WTC11 (cell line): ENCODE measurements at places on chromosomes 16 and 17. TPM values are rescaled to one million over a fixed set of nuclear protein-coding genes. Genes with fewer than 3 reads are reported as not detected.
A peak's percentile ranks its signal among the peaks of the same experiment; 100 is the strongest.

GRCh38 chr16:22813948-22814710, at the start of gene HS3ST2:
HS3ST2 (plus strand) TSS chr16:22814162; CDS start chr16:22814611, 449 bp downstream.
- peak; percentile 65 for DNase-seq

Gene DNAAF1
- 0.09 to 0.62 TPM (median 0.20 TPM) in 3 replicates for total RNA-seq

Gene ARHGAP27
- total RNA-seq, result 12.9 to 16.0 TPM (median 14.8 TPM) in 3 replicates

DNA sequence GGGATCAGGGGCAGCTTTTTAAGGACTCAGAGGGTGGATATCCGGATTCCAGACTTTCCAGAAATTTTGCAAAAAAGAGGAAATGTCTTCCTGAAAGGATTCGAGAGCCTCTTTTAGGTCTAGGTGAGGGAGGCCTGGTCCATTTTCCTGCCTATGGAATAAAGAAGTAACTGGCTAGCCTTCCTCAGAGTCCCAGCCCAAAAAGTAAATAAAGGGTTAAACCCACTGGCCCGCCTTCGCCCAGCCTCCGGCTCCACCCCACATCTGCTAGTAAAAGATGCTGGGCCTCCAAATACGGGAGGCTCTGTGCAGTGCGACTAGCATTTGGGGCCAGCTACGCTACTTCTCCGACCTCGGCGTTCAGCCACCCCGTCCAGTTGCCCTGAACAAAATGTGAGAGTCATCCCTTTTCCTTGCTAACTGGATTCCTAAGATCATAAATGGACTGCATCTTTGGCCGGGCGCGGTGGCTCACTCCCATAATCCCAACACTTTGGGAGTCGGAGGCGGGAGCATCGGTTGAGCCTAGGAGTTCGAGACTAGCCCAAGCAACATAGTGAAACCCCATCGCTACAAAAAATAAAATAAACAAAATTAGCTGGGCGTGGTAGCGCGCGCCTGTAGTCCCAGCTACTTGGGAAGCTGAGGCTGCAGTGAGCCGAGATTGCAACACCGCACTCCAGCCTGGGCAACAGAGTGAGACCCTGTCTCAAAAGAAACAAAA, 824 bp upstream of the MPP2 start:
- peak; percentile 66 for DNase-seq

- DNase-seq, result no peak
These were observed 60.6 kb upstream of the CMIP start for GRCh38 chr16:81384006-81384405.

Gene C17orf107
- total RNA-seq, result 8.2 to 8.7 TPM (median 8.7 TPM) in 3 replicates

- DNase-seq, result no peak
These were observed 160.3 kb upstream of the RPH3AL start for GRCh38 chr17:512926-513325.

DNA sequence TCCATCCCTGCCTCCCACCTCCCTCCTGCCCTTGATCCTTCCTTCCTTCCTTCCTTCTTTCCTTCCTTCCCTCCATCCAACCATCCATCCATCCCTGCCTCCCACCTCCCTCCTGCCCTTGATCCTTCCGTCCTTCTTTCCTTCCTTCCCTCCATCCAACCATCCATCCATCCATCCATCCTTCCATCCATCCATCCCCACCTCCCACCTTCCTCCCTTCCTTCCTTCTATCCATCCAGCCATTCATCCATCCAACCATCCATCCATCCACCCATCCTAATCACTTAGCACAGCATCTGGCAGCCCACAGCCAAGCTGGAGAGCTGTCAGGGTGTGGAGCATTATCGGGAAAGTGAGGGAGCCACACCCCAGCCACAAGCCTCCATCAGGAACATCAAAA, 54.5 kb downstream of the TK2 start:
- no peak for DNase-seq

Gene WDR90
- 66.2 to 75.8 TPM (median 69.6 TPM) in 3 replicates for total RNA-seq

GRCh38 chr16:61820398-61820797, 215.8 kb downstream of the CDH8 start:
- DNase-seq, result no peak

DNA sequence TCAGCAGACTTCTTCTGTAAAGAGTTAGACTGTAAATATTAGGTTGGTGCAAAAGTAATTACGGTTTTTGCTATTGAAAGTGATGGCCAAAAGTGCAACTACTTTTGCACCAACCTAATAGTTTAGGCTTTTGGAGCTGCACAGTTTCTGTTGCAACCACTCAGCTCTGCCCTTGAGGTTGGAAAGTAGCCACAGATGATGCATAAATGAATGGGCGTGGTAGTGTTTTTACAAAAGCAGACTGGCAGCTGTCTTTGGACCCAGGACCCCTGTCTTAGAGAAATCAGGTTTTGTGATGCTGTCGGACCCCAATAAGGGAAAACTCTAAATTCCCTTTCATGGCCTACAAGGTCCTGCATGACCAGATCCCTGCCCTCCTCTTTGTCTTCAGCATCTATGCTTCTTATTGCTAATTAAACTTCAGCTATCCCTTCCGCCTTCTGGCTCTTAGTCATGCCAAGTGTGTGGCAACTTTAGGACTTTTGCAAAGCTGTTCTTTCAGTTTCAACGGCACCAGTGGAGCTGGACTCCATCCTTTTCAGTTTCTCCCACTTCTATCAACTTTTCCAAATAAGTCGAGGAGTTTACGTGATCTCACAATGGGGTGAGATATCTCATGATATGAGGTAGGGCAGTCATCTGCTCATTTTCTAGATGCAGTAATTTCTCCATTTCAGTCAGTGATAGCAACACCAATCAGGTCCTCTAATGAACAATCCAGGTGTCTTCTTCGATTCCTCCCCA, 232.3 kb downstream of the XYLT1 start:
- no peak for DNase-seq

Gene SAMD14
- total RNA-seq, result 4.5 to 6.0 TPM (median 5.9 TPM) in 3 replicates

Gene TMEM235
- total RNA-seq, result 0.24 to 0.41 TPM (median 0.27 TPM) in 3 replicates

GRCh38 chr16:807347-808084, 7.0 kb upstream of the GNG13 start:
- DNase-seq, result peak; percentile 93

Gene ZNF469
- total RNA-seq, result 1.8 to 3.2 TPM (median 2.4 TPM) in 3 replicates

DNA sequence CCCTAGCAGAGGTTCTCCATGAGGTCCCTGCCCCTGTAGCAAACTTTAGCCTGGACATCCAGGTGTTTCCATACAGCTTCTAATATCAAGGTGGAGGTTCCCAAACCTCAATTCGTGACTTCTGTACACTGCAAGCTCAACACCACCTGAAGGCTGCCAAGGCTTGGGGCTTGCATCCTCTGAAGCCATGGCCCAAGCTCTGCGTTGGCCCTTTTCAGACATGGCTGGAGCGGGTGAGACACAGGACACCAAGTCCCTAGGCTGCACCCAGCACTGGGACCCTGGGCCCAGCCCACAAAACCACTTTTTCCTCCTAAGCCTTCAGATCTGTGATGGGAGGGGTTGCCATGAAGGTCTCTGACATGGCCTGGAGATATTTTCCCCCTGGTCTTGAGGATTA, 1292.0 kb downstream of the CDH8 start:
- no peak for DNase-seq

DNA sequence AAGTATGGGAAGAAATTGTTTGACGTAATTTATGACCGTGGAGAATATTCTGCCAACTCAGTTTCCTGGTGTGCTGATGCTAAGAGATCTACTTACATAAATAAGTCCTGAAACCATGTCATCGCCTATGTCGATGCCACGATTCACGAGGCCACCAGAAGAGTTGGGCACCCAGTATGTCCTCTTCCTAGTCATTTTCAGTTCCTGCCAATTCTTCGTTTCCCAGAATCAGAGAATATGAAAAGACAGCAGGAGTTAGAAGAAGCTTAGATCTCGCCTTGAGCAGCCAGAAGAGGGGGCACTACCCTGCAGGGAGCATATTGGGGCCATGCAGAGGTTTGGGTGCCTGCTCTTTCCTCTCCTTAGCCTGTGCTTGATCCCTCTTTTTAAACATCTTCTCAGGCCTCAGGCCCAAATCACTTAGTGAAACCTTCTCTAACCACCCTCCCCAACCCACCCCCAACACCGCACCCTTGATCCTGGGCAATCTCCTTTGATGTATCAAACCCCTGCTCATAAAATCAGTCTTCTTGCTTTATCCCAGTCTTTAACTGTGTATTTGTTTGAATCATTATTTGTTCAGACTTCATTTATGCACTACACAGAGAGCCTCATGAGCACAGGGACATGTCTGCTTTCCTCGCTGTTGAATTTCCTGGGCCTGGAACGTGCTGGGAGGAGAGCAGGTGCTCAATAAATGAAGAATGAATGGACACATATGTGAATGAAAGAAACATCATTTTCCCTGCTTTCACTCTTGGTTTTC, 12.2 kb upstream of the LONP2 start:
- peak; percentile 53 for DNase-seq

GRCh38 chr17:66330646-66331037, 28.2 kb downstream of the PRKCA start:
- no peak for DNase-seq

Gene MAPT
- total RNA-seq, result 2.2 to 4.2 TPM (median 2.9 TPM) in 3 replicates

GRCh38 chr17:77529328-77529650, 388.5 kb downstream of the SEC14L1 start:
- no peak for DNase-seq

DNA sequence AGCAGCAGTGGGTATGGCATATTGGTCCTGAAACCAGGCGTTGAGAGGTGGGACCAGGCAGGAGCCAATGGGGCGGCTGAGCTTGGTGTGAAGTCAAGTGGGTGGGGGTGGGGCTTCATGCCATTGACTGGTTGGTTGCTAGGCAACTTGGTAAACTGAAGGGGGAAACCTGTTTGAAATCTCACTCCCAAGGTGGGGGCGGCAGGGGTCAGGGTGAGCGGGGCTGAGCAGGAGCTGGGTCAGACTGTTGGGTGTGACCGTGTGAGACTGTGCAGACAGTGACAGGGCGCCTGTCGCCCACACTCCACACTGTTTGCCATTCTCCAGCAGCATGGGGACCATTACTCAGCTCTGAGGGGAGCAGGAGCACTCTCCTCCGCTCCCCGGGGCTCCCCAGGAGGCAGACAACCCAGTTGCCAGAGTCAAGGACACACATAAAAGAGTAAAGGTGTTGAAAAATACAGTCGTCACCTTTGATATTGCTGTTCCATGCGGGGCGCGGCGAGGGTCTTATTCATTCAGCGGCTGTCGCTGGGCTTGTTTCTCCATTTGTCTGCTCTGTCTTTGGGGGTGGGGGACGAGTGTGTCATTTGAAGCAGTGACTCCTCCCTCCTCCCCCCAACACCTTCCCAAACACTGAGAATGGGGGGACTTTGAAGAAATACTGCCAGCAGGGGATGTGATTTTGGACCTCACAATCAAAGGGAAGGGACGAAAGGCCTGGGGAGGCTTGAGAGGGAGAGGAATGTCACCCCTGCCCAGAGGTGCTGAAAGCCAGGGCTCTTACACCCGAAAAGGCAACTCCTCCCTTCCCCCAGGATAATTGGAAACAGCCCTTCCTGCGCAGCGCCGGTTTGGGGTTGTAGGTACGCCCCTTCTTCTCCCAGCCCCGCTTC, 1.2 kb upstream of the EFNB3 start:
- peak; percentile 81 for DNase-seq

Gene PIRT
- not detected in 3 replicates for total RNA-seq

DNA sequence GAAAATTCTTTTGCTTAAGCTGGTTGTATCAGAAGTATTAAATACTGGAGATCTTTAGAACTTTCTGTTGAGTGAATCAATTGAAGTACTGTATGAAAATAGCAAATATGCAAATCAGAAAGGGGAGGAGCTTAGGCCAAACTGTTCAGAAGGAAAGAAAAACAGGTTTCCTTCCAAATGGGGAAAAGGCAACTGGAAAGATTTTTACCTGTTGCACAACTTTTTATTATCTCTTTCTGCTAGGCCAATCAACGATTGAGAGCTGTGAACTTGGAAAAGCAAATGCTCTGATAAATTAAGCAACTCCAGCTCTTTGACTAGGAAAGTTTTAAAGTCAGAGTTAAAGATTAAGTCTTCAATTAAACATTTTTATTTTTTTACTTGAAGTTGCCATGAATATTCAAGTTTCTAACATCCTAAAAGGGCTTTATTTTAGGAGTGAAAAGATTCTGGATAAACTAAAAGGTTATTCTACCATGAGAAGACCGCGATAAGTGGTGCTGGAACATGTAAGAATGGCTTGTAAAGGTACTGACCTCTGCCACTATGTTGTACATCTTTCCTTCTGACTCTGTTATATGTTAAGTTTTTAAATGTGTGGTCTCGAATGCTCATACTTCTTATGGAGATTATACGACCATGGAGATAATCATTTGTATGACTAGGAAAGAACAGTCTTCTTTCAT, 16.5 kb downstream of the DCUN1D3 start:
- DNase-seq, result no peak

- no peak for DNase-seq
These were observed 9.9 kb downstream of the TNS4 start for GRCh38 chr17:40491486-40491885.

Gene CMTM1
- total RNA-seq, result 1.6 to 3.5 TPM (median 2.5 TPM) in 3 replicates

Gene CDH3
- total RNA-seq, result 128 to 142 TPM (median 136 TPM) in 3 replicates

Gene SPATA32
- 0.14 to 0.15 TPM in 2 of 3 replicates, not detected in the other for total RNA-seq

Gene ATP1B2
- 29.1 to 37.5 TPM (median 35.9 TPM) in 3 replicates for total RNA-seq

Gene ZFP1
- total RNA-seq, result 9.7 to 11.7 TPM (median 10.3 TPM) in 3 replicates

DNA sequence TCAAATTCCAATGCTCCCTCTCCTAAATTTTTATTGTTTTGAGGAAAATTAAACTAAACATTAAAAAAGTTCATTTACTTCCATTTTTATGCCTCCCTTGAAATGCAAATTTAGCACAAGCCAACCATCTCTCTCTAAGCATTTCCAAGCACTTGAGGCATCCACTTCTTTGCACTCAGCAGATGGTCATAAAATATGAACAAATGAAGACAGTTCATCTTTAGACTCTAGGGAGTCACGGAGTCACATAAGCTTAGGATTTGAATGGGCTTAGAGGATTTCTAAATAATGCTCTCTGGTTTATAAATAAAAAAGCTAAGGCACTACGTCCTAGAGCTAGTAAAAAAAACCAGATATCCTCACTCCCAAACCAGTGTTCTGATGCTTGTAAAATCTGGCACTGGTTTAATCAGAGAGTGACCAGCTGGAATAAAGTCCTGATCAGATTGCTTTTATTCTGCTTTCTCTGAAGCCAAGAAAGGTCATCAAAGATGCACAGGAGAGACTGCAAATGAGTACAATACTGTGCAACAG, 204.2 kb downstream of the CA10 start:
- DNase-seq, result no peak

GRCh38 chr17:43405861-43406260, 7.1 kb downstream of the ARL4D start:
- DNase-seq, result no peak

DNA sequence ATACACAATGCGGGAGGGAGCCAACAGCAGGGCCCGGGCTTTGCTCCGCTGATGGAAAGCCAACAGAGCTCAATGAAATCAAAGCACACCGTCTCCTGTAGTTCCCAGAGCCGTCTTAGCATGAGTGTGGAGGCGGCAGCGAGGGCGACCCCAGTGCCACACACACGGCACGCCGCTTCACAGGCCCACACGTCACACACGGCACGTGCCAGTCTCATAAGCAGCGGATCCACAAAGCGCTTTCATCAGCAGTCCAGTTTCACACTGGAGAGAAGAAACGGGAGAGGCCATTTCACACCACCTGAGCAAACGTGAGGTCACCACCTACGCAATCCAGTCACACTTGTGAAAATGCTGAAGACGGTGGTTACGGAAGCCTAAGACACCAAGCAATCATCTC, 34.8 kb downstream of the CYB5D2 start:
- DNase-seq, result no peak

Gene KRTAP3-3
- not detected in 3 replicates for total RNA-seq

GRCh38 chr16:82694239-82694874, 67.6 kb downstream of the CDH13 start:
- DNase-seq, result no peak
